NCI-H1436 treated with DMSO at 0.1 percent for 48 hours (cell line): ENCODE measurements at places on chromosomes 13 and 19.
A peak's percentile ranks its signal among the peaks of the same experiment; 100 is the strongest.

- no peak for DNase-seq
Observed at GRCh38 chr13:50115695-50116094, 100.5 kb downstream of the KCNRG start.

DNA sequence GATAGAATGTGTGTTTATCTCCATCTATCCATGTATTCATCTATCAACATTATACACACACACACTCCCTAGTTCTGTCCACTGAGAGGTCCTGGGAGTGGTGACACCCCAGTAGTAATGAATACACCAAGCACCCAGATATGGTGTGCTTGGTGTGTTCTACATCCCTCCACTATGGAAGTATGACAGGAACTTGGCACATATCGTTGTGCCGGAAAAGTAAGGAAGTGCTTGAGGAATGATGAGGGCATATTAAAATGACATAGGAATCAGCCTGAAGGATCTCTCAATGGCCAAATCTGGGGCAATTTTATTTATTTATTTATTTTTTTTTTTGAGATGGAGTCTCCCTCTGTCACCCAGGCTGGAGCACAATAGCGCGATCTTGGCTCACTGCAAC is 28.3 kb upstream of the FBXO17 start:
- DNase-seq: no peak

GRCh38 chr19:39083983-39084731 is at the start of gene ACP7:
ACP7 (plus strand) TSS chr19:39084368; CDS start chr19:39085270, 902 bp downstream.
- no peak for DNase-seq

GRCh38 chr13:107554460-107554859 is 660.9 kb downstream of the LIG4 start:
- no peak for DNase-seq

DNA sequence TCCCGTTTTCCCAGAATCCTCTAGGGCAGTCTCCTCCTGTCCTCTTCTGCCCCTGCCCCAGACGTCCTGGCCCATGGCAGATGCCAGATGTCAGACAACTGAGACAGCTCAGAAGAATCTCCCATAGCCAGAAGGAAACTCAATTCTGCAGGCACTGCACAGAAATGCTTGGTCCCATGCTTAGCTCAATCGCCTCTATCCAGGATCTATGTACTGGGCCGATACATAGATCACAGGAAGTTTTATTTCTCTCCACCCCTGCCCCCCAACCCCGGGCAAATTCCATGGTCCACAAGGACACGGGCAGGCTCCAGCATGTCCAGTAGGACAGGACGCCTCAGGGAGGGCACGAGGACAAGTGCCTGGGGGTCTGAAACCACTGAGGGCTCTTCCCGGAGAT is 4.8 kb downstream of the MBD3 start:
- DNase-seq: no peak

- no peak for DNase-seq
Observed at GRCh38 chr13:98335721-98336120, 158.7 kb upstream of the RNF113B start.

DNA sequence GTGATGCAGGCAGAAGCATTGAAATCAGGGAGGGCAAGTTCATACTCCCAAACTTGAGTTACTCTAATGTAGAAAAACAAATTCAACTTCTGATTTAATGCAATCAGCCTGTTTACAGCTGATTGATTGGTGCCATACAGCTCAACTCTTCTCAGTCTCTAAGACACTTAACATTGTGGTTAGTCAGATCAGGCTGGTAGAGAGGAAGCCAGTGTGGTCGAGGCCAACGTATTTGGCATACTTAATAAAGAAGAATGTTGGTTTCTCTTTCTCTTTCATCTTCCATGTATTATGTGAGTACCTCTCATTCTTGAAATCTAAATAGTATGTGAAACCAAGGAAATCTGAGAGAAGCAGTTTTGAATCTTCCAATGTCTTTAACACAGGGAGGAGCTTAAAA is 255.0 kb upstream of the SLITRK1 start:
- no peak for DNase-seq

GRCh38 chr19:46951171-46951986 is 68.3 kb upstream of the NPAS1 start:
- peak; percentile 26 for DNase-seq

DNA sequence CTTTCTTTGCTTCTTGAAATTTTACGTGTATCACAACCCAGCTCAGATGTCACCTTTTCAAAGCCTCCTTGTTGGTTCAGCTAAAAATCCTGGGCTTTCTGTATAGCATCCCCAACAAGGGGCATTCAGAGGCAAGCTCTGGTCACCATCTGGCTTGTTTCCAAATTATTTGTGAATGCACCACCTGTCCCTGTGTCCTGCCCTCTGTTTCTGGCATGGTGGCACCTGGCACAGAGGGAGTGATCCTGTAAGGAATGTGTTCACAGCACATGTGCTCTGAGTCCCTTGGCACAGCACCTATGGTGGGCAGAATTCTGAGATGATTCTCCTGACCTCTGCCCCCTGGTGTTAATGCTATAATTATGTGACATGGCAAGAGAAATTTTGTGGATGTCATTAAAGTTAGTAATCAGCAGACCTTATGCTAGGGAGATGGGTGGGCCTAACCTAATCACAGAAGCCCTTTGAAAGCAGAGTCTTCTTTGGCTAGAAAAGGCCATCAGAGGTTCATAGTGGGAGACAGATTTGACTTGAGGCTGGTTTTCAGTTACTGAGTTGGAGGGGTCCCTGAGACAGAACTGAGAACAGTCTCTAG is 76.3 kb downstream of the ZNF429 start:
- DNase-seq: no peak

GRCh38 chr13:21670006-21670882 is 629 bp upstream of the FGF9 start:
- DNase-seq: no peak

DNA sequence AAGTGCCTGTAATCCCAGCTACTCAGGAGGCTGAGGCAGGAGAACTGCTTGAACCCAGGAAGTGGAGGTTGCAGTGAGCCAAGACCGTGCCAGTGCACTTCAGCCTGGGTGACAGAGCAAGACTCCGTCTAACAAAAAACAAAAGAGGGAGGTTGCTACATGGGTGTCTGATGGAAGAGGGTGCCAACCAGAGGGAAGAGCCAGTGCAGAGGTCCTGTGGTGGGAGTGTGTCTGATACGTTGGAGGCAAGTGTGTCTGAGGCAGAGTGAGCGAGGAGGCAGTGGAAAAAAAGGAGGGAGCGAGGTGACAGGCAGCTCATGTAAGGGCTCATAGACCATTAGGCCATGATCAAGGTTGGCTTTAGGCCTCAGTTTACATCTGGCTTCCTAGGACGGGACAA is 6.8 kb downstream of the PDE4A start:
- DNase-seq: no peak

GRCh38 chr19:49515767-49516166 is 3.3 kb downstream of the FCGRT start:
- DNase-seq: no peak

GRCh38 chr13:76762721-76763120 is 123.5 kb downstream of the KCTD12 start:
- no peak for DNase-seq
